GM13976 (cell line): ENCODE measurements at places on chromosomes 12 and 14.
A peak's percentile ranks its signal among the peaks of the same experiment; 100 is the strongest.

- peak; percentile 32 for DNase-seq
Observed at GRCh38 chr12:115354007-115354890, 670.3 kb upstream of the TBX3 start.

DNA sequence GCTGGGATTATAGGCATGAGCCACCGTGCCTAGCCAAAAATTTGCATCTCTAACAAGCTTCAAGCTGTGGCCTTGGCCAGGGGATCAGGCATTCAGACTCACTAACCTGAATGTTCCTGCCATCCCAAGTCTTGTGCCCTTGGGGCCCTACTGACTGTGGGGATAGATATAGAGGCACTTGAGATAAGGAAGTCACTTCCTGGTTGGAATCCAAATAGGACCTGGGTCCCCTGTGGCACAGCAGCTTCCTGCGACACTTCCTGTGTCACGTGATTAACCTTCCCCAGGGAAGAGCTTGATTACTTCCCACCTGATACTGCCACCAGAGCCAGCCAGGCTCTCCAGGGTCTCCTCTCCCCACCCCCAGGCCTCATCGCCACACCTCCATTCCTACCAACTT lies 128.2 kb downstream of the BCL11B start:
- DNase-seq, result no peak

GRCh38 chr12:121033625-121034349 lies 5.3 kb downstream of the OASL start:
- DNase-seq, result no peak

- no peak for DNase-seq
Observed at GRCh38 chr12:40103043-40103442, 2.8 kb downstream of the SLC2A13 start.

- DNase-seq, result no peak
Observed at GRCh38 chr12:64010069-64010686, 165.7 kb downstream of the SRGAP1 start.
